GM12865 (cell line): ENCODE measurements at places on chromosomes 2 and 18.

DNA sequence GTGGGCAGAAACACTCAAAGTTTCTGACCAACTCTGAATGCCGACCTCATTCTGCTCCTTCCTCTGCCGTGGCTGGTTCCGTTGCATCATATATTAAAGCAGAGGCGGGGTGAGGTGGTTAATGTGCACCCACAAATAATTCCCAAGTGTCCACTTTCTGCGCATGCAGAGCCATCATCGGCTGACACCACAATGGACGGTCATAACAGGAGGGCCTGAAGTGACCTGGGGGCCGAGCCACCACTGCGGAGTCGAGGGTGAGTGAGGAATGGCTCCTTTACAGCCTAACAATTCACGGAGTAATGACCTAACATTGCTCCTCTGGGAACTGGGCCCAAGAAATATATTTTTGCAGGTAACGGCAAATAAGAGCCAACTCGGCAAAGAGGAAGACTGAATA, 32.9 kb upstream of the GLI2 start:
- DNase-seq = no peak

GRCh38 chr2:239476029-239476756, 75.4 kb upstream of the HDAC4 start:
- no peak for DNase-seq

DNA sequence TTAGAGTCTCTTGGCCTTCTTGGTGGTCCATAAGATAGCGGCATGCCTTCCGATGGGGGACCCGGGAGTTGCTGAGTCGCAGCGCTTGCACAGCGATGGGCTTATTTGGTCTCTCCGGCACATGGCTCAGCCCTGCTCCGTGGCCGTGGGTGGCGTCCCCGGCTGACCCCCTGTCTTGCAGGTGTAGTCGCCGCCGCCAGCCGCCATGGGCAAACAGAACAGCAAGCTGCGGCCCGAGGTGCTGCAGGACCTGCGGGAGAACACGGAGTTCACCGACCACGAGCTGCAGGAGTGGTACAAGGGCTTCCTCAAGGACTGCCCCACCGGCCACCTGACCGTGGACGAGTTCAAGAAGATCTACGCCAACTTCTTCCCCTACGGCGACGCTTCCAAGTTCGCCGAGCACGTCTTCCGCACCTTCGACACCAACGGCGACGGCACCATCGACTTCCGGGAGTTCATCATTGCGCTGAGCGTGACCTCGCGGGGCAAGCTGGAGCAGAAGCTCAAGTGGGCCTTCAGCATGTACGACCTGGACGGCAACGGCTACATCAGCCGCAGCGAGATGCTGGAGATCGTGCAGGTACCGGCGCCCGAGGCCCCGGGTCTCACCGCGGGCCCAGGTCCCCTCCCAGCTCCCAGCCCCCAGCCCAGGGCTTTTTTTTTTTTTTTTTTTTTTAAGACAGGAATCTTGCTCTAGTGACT, 28.4 kb downstream of the ODC1 start:
- DNase-seq = no peak

GRCh38 chr2:239835056-239835455, 190.1 kb downstream of the NDUFA10 start:
- no peak for DNase-seq

DNA sequence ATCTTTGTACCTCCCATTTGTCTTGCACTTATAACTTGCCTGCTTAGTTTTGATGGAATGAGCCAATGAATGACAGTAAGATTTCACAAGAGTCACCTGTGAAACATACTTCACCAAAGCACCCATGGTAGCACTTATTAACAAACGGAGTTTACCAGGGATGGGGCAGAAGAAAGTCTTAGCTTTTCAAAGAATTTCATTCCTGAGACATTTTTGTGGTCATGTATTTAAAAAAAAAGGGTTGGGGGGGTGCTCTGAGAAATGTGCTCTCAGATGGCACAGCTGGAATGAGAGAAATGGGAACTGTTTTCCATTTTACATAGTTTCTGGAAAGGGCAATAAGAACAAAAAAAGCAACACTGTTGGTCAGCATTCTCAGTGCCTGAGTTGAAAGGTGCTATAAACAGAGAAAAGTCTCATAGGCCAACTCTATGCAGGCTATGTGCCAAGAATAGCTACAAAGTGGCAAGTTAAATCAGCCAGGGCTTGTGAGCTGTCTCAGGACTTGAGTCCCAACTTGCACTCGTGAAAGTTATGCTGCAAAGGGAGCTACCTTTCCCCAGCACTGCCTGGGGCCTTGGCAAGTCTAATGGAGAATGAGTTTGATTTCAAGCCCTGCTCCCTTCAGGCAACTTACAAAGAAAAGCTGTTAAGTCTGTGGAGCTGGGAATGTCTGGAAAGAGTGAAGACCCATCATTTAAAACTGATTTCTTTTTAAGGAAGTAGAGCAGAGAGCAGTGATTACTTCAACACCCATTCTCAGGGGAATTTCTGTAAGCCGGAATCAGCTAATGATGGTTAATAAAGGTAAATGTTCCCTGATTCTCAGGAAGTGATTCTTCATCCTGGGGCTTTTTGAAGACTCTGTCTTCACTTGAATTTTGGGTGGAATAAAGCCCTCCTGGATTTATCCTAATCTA, 170.6 kb downstream of the SLC8A1 start:
- DNase-seq = peak; percentile 64

DNA sequence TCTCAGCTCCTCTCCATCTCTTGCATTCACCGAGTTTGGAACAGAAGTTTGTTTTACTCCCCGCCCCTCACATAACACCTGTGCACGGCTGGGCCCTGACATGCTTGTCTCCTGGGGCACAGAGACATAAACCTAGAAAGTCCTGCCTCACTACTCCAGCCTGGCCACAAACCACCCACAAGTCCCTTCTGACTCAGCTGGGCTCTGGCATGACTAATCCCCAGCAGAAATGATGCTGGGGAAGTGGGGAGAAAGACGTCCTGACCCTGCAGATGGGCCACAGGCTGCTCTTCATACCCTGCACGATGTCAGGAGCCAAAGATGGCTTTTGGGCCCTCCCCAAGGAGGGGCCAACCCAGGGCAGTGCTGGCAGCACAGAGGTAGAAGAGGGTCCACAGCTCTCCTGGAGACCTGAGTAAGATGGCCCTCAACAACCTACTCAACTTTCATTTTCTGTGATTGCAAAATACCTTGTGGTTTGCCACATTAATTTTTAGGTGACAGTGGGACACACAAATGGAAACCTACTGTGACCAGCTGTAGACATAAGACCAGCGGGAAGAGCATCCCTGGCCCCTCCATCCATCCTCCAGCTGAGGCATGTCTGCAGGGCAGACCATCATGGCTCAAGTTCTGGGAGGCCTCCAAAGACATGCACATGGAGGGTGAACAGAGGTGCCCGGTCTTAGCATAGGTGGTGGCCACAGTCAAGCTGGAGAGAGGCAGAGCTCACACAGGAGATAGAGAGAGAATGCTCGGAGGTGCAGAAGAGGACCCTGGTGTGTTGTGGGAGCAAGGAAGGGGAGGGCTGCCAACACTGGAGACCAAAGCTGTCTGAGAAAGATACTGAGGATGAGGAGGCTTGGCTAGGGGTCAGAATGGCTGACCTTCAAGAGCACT, 40.0 kb downstream of the DNMT3A start:
- DNase-seq = peak; percentile 97

DNA sequence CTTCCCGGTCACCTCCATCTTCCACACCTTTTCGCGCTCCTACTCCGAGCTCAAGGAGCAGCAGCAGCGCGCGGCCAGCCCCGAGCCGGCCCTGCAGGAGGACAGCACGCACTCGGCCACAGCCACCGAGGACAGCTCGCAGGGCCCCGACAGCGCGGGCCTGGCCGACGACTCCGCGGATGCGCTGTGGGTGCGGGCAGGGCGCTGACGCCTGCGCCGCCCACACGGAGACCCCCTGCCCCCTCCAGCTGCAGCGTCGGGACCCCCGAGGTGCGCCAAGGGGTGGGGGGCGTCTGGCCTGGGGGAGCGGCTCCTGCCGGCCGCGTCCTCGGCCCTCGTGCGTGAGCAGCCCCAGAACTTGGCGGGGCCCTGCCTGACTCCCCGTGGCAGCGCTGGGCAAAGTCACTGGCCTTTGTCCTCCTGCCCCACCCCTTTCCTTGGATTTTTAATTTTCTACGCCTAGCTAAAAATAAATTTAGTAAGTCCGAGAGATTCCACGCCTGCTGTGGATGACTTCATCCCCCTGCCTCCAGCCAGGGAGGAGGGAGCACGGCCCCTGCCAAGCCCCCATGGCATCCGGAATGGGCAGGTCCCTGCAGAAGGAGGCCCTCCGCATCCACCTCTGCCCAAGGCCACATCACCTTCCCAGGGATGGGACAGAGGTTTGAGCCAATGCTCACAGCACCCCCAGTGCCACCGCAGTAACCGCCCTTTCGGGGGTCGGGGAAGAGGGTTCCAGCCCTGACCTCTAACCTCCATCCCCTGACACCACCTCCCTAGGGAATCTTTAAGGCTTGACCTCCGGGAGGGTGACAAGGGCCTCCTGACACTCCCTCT, 51.6 kb downstream of the SLC66A2 start:
- DNase-seq = no peak

- no peak for DNase-seq
These were observed 7.3 kb downstream of the LYPD1 start for GRCh38 chr2:132662732-132663131.

DNA sequence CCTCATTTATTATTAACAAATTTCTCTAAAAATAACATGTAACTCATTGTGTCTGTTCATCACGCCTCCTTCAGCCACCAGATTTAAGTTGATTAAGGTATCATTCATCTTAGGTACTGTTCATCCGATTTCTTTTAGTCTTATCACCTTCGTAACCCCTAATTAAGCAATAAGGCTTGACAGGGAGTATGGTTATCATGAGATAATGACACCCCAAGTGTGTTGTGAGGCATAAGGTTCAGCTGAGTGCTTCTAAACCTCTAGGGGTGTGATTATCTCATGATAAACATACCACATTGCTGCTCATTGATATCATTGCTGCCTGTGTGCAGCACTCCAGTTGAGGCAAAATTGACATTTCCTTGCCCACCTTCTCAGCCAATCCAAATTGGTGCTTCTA, 158.9 kb upstream of the BOD1L2 start:
- DNase-seq = no peak

DNA sequence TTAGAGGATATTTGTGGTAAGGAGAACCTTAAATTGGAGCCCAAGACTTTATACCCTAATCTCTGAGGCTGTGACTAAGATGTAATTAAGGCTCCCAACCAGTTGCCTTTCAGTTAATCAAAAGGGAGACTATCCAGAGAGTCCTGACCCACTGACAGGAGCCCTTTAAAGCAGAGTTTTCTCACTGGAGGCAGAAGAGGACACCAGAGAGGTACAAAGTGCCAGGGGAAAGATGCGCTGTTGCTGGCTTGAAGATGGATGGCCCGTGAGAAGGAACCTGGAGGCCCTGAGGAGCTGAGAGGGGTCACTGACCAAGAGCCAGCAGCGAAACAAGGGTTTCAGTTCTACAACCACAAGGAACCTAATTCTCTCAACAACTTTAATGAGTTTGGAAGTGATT, 137.3 kb downstream of the TMEM131 start:
- DNase-seq = no peak

DNA sequence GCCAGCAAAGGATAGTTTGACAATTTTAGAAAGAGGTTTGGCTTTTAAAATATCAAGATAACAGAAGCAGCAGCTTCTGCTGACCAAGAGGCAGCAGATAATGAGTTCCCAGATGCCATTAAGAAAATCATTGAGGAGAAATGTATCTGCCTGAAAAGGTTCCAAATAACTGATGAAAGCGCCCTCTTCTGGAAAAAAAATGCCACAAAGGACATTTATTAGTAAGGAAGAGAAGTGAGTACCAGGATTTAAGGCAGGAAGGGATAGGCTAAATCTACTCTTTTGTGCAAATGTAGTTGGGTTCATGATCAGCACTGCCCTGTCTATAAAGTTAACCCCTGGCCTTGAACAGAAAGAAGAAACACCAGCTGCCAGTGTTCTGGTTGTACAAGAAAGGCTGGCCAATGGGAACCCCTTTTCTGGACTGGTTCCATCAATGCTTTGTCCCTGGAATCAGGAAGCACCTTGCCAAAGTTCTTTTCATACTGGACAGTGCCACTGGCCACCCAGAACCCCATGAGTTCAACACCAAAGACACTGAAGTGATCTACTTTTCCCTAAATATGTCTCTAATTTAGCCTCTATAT, 40.6 kb downstream of the DHX57 start:
- peak; percentile 17 for DNase-seq

- peak; percentile 86 for DNase-seq
These were observed 23.5 kb upstream of the PMAIP1 start for GRCh38 chr18:59876310-59876626.

DNA sequence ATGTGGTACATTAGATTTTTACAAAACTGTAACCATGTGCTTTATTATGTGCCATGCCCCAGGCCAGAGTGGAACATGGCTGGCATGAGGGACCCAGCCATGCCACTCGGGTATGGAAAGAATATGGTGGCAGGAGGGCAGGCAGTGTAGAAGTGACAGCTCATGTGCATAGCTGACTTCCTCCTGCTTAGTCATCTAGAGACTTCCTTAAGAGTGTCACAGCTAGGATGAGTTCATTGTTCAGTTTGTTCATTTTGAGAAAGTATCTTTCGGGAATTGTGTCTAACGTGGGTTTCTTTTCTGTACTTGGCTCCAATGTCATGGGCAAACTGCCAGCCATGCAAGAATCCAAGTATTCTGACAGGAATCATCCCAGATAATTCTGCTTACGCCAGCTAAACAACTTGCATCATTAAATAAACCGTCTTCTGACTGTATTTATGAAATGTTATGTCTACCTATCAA, 94.3 kb upstream of the ITGB6 start:
- DNase-seq = peak; percentile 6

DNA sequence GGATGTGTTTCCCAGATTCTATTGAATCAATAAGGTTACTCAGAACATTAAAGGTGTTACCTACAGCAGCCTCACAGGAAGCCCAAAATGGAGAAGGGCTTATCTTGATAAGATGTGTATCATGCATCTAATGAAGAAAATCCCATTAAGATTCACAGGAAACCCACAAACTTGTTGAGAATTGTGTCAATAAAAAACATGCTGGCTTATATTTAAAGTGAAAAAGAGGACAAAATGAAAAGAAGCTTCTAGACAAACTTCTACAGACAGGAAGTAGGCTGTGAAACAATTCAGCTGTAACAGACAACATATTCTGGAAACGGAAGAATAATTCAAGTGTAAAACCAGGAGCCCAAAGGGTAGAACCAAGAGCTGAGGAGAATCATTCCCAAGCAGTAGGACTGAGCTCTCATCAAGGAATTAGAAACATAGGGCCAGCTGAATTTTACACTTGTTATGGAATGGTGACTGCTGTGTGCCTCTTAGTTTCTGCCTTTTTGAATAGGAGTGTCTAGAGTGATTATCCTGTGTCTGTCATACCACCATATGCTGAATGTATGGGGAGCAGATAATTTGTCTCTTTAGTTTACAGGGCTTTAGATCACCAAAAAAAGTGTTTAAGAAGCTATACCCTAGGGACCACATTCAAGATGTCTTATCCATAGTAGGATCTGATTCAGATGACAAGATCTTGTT, 9.6 kb downstream of the IMMT start:
- DNase-seq = no peak

GRCh38 chr18:78123144-78123909, 856.3 kb upstream of the SALL3 start:
- no peak for DNase-seq

- DNase-seq = no peak
These were observed 3.0 kb upstream of the ITM2C start for GRCh38 chr2:230861552-230862255.
